ENCODE measurements at places on chromosomes 1 and 21.
A peak's percentile ranks its signal among the peaks of the same experiment; 100 is the strongest.

DNA sequence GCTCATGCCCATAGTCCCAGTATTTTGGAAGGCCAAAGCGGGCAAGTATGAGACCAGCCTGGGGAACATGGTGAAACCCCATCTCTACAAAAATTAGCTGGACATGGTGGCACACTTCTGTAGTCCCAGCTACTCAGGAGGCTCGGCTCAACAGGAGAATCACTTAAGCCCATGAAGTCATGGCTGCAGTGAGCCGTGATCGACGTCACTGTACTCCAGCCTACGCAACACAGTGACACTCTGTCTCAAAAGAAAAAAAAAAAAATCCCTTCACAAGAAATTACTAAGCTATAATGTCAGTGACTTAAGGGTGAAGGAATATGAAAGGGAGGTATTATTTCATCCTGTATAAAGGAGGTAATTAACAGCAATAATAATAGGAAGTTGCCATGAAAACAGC, 99.8 kb downstream of the ACBD6 start:
- no peak for DNase-seq

DNA sequence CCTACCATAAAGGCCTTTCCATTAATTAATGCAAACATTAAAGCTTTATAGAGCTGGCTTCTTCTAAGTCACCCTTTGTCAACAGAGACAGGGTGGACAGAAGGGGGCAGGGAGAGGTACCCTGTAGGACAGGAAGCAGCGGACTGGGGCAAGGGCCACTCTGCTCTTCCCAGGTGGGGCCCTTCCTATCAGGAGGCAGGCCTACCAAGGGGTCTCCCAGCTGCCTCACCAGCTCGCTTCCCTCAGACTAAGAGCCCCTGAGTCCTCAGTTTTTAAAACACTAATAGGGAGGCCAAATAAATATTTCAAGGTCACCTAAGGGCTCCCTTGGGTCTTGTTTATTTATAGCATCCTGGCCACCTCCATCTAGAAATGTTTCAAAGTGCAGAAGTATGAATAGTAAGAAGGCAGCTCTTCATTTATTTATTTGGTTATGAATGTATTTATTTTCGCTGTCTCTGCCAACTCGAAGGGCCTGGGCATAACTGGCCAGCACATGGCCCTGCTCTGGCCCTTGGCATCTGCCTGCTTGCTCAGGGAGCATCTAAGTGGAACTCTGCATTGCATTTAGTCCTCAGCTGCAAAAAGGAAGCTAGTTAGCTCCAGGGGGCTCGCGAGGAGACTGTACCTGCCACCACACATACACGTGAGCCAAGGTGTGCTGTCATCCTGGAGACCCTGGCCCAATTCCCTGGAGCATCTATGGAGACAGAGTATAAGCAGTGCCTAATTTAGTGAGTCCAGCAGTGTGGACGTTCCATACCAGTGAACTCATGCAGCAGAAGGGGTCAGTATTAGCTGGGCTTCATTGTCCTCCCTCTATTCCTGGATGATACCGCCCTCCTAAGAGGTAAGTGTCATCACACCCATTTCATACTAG, 395.1 kb upstream of the VAMP3 start:
- no peak for DNase-seq

DNA sequence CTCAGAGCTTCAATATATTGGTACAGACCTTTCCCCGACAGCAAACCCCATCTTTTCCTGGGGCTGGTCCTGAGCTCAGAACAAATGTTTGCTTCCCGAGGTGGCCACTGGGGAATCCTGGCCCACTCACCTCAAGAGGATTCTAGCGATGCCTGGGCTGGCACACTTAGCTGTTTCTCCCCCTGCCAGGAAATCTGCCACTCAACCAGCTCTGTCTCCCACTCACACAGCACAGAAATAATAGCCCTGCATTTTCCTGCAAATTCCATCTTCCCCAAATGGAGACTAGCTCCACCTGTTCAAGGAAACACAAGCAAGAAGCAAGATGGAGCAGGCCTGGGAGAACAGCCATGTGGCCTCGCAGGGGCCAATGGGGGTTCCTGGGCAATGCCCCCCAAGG, 21.1 kb downstream of the KCNN3 start:
- no peak for DNase-seq

- peak; percentile 70 for DNase-seq
Measured at GRCh38 chr1:30649321-30649991, 73.9 kb downstream of the MATN1 start.

GRCh38 chr1:246592695-246593094, 26.4 kb downstream of the CNST start:
- DNase-seq, result no peak

- DNase-seq, result no peak
Measured at GRCh38 chr1:116008656-116009390, 32.5 kb downstream of the SLC22A15 start.

GRCh38 chr1:28027238-28027637, 61.2 kb downstream of the EYA3 start:
- DNase-seq, result no peak

DNA sequence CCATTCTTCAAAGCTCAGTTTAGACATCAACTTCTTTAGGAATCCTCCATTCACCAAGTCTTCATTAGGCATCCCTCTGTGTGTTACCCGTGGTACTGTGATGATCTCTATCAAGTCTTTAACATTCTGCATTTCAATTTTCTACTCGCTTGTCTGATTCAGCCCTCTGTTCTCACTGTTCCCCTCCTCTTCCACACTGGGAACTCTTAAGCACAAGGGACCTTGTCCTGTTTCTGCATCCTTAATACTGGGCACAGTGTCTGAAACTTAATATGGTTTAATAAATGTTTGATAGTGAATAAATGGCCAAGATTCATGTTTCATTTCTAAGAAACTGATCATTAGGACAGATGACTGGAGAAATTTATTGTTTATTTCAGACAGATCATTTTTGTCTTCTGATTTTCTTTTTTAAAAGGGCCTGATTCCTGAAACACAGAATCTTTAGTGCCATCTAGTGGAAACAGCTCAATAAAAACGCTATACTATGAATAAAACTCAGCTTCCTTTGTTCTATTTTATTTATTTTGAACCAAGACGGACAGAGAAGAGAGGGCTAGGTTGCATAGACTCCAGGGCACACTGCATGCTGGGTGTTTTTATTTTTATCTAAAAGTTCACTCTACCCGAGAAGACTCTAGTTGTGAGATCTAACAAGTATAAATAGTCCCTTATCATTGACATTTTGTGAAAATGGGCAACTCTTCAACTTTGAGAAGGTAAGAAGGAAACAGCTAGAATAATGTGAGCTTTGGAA, 7.0 kb upstream of the TRIM45 start:
- no peak for DNase-seq

- DNase-seq, result no peak
Measured at GRCh38 chr1:165492845-165493373, 48.0 kb upstream of the RXRG start.

DNA sequence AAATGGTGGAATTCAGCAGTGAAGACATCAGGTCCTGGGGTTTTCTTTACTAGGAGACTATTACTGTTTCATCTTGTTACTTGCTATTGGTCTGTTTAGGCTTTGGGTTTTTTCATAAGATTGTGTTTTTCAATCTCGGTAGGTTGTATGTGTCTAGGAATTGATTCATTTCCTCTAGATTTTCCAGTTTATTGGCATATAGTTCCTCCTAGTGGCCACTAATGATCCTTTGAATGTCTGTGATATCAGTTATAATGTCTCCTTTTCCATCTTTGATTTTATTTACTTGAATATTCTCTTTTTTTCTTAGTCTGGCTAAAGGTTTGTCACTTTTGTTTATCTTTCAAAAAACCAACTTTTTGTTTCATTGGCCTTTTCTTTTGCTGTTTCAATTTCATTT, 233.0 kb downstream of the RWDD3 start:
- DNase-seq, result no peak

DNA sequence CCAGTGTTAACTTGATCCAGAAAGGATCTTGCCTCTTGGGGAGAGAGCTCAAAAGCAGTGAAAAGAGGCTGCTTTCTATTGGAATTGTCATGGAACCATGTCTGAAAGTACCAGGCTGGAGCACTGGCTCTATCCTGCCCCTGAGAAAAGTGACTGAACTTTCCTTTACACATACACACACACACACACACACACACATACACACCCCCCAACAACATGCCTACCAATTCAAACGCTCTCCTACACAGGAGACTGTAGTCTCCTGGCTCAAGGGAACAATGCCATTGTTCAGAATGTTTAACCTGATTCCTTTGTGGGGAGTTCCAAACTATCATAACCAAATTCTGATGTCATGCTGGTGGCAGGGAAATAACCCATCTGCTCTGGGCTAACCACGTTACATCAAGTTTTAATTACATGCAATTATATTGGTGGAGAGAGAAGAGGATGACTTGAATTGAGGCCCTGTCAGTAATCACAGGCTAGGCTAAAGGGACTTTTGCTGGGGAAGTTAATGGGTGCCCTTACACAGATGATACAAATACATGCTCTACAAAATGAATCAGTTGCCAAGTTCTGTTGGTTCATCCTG, 52.3 kb upstream of the DUSP10 start:
- DNase-seq, result no peak

DNA sequence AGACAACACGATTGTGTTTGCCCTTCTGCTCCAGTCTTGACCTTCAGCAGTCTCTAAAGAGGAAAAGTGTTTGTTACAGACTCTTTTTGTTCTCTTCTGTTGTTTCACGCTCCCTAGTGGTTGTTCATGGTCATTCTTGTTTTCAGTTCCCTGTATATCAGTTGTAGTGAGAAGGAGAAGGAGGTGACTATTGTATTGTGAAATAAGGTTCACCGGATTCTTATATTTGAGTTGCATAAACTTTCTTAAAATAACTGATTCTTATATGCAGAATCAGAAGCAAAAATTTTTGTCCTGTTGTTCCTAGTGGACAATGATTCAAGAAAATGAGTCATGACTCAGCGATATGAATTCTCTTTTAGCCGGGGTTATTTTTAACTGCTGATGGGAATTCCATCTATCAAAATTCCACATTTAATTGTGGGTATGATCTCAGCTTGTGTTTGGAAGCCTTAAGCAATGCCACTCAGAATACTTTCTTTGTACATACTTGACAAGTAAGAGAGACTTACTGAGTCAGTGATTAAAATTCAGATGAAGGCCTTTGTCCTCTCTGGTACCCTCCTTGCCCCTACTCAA, 152.2 kb downstream of the CLEC20A start:
- DNase-seq, result no peak

DNA sequence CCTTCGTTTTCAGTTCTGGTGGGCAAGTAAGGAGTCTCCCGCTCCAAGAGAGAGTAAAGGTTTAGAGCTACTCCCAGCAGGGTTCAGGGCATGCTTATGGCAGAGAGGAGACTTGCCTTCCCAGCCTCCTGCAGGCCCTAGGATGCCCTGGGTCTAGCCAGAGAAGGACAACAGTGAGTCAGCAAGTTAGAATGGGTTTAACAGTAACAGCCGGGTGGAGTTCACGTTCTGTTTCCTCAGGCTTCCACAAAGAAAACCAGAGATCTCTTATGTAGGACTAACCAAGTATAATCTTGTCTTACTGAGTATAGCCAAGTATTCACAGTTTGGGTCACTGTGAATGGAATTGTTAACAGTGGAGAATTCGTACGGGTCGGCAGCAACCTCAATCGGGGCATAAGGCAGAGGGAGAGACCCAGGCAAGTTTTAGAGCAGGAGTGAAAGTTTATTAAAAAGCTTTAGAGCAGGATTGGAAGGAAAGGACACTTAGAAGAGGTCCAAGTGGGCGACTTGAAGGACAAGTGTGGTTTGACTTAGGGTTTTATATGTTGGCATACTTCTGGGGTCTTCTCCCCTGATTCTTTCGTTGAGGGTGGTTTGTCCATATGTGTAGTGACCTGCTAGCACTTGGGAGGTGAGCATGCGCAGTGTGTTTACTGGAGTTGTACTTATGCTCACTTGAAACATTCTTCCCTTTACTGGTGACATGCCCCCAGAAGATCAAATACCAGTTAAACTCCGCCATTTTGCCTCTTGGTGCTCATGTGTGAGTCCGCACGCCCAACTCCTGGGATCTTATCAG, 4.5 kb downstream of the OVAAL start:
- DNase-seq, result no peak

DNA sequence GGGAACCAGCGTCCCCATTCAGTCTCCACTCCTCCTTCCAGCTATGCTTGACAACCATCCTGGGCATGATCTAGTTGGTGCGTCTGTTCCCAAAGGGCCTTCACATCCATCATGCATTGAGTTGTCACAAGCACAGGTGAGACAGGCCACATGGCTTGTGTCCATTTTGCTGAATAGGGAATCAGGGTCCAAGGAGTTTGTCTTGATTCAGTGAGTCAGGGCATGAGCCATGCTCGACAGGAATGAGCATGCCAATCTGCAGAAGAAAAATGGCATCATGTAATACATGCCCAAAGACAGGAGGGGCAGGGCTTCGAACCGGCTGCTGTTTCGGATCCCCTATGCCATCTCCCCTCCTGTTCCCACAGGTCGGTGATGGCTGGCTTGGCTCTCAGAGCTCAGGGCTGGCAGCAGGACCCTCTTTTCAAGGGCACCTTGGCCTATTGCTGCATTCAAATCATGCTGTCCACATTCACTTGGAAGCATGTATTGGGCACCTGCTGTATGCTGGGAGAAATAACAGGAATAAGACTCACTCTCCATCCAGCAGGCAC, 44.5 kb downstream of the PKP1 start:
- DNase-seq, result no peak

GRCh38 chr1:65247419-65248359, 61.7 kb upstream of the DNAJC6 start:
- DNase-seq, result peak; percentile 15

- no peak for DNase-seq
Measured at GRCh38 chr1:32592943-32593342, 53.7 kb downstream of the ZBTB8A start.

DNA sequence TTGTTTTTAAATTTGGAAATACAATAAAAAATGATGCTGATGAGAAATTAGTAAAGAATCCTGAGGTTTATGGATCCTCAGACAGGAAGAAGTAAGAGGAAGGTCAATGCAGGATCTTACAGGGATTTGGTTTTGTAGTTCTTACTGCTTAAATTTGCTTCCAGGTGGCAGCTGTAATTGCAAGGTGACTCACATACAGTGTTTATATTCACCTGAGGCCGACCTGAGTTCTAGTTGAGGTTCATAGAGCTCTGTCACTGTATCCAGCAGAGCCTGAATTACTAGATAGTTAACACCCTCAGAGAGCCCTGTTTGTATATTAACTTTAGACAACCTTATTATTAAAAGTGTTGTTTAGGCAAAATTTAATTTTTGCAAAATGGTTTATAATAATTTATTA, 1.4 kb upstream of the WDR26 start:
- DNase-seq, result no peak

DNA sequence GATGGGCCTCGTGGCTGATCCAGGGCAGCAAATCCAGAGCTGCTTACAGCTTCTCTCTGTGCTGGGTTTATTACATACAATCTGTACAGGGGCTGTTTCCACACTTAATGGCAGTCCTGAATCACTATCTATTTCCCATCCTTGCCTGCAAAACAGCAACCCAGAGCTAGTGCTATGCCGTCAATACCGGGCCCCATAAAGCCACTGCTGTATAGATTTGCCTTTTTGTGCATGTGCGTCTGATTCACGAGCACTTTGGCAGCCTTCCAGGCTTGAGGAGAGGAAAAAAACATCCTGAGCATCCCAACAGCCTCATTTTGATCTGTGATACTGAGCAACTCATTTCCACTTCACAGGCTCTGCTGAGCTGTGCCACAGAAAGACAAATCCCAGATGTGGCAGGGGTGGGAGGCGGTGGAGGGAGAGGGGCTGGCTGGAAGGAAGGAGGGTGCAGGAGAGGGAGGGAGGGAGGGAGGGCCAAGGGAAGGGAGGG, 65.2 kb upstream of the TARBP1 start:
- peak; percentile 84 for DNase-seq
